Activated naive CD4-positive, alpha-beta T cell treated with anti-CD3 and anti-CD28 coated beads for 36 hours (primary cell): ENCODE measurements at places on chromosomes 5 and 9. TPM values are rescaled to one million over a fixed set of nuclear protein-coding genes. Genes with fewer than 3 reads are reported as not detected.

The ADAMTS12 gene
- total RNA-seq, result not detected

The PAX5 gene
- 0.27 TPM for total RNA-seq

The PCA3 gene
- total RNA-seq, result not detected

The RAB3C gene
- not detected for total RNA-seq

The GLRA1 gene
- total RNA-seq, result not detected

The PCDHGA8 gene
- total RNA-seq, result not detected

The KIF24 gene
- total RNA-seq, result 4.2 TPM

The CRHBP gene
- total RNA-seq, result 0.38 TPM

GRCh38 chr5:114101153-114101552 lies 260.7 kb upstream of the KCNN2 start:
- DNase-seq, result peak; percentile 5

DNA sequence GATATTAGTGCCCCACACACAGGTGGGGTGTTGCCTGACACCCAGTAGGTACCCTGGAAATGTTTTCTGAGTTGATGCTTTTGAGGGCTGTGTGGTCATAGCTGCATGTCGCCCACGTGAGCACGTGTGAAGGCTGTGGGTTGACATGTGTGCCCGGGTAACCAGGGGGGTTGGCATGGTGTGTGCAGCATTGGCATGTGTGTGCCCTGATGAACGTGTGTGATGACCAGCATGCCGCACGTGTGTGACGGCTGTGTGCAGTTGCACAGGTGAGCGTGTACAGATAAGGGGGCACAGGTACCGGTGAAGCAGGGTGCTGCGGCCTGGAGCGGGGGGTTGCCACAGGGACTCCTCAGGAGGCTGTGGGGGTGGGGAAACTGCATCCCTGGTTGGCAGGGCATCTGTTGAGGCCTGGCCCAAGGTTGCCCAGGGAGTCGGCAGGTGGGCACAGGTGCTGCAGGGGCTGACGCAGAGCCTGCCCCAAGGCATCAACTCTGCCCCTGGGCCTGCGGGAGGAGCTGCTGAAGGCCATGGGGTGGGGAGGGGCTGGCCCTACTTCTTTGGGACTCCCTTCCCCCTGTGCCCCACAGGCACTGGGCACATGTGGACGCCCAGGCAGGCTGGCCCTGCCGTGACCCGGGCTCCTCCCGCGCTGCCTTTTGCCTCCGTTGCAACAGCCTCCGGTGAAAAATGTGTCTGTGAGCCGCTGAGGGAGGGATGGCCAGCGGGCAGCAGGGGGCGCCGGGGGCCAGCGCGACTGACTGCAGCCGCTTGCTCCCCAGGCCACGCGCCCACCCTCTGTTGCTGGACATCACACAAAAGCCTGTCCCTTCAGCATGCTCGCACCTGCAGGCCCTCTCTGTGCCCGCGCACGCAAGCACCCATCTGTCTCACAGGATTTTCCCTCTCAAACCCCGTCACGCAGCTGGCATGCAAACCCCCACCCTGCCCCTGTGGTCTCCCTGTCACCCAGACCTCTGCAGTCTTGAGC lies 2.2 kb downstream of the UNC5A start:
- peak; percentile 32 for DNase-seq

- no peak for DNase-seq
Observed at GRCh38 chr5:180471866-180472265, 22.3 kb upstream of the CNOT6 start.

DNA sequence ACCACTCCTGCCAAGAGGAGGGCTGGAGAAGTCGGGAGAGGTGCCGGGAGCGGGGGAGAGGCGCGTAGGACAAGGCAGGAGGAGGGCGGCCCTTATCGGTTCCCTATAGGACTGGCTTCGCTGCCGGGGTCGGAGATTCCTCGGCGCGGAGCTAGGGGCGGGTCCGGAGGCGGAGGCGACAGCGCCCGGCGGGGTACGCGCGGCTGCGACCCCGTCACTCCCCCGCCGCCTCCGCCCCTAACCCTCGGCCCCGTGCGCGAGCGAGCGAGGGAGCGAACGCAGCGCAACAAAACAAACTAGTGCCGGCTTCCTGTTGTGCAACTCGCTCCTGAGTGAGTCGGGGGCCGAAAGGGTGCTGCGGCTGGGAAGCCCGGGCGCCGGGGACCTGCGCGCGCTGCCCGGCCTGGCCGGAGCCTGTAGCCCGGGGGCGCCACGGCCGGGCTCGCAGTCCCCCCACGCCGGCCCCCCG lies 2.0 kb downstream of the GLIS3 start:
- DNase-seq, result peak; percentile 68

DNA sequence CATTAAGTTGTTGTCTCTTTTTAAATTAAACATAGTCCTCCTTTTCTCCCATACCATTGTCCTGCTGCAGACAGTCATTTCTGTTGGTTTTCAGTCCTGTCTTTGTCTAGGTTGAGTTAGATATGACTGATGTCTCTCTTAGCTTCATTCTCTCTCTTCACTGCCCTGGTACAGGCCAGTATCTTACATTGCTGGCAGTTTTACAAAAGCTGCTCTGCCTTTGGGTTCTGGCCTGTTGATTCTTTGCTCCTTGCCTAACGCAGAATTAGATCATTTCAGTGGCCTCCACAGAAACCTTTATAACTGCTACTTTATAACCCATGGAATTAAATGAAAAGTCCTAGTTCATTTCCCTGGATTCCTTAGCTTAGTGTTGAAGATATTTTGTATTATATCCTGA lies 33.7 kb downstream of the GPR21 start:
- no peak for DNase-seq

- no peak for DNase-seq
Observed at GRCh38 chr5:51387884-51388275, 4.6 kb downstream of the ISL1 start.

GRCh38 chr5:41795125-41795524 lies 75.1 kb downstream of the OXCT1 start:
- DNase-seq, result no peak

GRCh38 chr5:22998774-22999173 lies 145.6 kb upstream of the CDH12 start:
- no peak for DNase-seq

DNA sequence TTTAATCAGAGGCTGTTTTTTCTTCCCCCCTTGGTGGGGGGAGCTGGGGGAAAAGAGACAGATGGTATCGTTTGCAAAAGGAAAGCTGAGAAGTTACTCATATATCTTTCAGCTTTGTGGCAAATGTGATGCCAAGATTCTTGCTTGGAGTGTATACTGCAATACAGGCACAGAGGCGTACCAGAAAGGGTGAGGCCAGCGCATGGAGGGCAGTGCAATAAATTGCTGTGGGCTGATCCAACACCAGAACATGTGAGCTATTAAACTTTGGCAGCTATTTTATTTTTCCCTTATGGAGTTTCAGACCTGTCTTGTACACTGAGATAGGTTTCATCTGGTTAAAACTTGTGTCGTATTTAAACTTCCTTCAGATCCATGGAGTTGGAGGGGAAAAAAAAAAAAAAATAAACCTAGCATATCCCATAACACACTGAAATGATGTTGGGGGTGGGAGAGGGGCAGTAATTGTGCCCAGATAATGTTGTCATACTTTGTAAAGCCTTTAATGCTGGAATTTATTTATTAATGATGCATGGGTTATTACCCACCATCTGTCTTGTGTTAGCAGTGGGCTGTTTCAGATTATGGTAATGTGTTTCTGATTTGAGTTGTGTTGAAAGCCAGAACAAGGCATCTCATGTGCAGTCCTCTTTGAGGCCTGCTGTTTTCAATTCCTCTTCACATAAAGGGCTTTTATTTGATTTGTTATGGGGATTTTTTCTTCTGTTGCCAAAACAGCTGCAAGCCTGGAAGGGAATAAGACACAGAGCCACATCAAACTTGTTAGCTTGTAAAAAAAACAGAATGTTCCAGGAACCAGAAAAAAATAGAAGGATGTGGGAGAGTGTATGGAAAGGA lies 891.3 kb downstream of the TLE1 start:
- DNase-seq, result no peak
